ENCODE measurements at places on chromosomes 2 and 18.

- DNase-seq, result no peak
These were observed 37.8 kb upstream of the SLC1A4 start for GRCh38 chr2:64951306-64951953.

- DNase-seq, result no peak
These were observed 1101.0 kb upstream of the FANCL start for GRCh38 chr2:59342166-59342565.

DNA sequence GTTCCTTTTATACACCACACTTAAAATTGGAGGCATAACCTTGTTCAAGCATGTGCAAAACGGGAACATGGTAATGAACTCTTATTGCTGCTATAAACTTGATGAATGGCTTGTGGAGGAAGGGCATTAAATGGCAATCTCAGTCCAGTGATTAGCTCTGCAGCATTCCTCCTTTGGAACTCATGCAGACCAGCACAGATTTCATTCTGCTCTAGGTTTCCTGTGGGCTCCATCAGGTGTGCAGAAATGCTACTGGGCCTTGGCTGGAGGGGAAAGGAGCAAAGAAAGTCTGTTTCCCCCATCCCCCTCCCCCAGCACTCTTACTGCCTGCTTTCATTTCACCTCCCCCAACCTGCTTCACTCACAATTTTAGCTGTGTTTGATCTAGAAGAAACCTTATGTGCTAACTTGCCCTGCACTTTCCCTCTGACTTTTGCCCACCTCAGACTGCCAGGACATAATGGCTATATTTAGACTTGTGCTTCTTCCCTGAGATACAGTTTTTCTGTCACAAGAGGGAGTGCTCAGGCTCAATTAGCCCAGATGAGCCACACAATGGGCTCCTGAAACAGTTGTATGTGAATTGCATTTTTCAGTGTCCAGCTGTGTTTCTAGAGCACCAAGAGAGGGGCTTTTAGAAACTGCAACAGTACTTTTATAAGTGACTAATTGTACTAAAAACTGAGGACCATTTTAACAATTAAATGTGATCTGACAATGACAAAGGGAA lies 109.8 kb downstream of the FSHR start:
- DNase-seq, result no peak

GRCh38 chr2:67782443-67782842 lies 280.4 kb downstream of the C1D start:
- no peak for DNase-seq

DNA sequence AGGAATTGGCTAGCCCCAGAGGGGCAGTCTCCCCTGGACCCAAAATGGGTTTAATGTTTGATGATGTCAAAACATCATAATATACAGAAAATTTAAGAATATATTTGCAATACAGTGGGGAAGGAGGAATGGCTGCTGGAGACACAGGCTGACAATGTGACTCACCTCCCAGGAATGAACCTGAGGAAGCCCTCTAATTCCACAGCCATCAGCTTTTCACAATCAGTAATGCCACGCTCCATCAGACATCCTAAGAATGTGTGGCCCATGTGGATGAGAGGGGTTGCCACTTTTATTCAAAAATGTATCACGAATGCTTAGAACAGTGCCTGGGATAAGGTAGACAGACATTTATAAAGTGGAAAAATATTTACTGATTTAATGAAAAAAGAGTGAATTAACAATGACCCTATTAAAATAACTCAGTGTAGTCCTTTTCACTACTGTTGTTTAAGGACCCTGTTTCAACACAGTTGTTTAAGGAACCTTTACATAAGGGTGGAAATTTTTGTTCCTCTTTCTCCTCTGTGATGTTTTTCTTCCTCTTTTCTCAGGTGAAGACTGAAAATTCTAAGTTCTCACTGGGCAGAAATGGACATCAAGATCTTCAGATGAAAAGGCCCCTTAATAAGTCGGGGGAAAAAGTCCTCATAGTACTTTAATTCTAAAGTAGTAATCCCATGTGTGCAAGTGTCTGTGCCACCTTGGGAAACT lies 17.5 kb upstream of the TMEM163 start:
- DNase-seq, result no peak

DNA sequence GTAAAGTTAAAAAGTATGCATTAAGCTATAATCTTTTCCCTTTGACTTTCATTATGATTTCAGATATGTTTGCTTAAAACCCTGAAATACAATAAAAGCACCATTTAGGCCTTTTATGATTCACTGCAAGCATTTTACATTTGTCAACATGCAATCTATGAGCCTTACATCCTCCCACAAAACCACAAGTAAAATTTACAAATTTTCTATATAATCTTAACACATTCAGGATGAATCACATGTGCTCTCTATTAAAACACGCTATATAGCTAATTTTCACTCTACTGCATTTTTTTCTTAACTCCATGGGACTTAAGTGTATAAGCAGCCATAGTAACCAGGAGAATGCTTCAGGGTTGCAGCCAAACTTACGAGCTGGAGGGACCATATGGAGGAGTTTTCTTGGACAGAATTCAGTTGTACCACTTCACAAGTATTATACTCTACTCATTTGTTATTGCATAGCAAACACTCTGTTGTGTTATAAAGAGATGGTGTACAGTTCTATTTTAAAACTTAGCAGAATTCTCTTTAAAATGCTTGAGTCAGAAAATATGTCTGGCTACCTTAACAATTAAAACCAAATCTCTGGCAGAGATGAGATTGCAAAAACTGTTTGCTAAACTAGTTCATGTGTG lies 293.2 kb downstream of the ALK start:
- DNase-seq, result no peak

GRCh38 chr2:98932778-98933343 lies 3.2 kb downstream of the CRACDL start:
- DNase-seq, result no peak

DNA sequence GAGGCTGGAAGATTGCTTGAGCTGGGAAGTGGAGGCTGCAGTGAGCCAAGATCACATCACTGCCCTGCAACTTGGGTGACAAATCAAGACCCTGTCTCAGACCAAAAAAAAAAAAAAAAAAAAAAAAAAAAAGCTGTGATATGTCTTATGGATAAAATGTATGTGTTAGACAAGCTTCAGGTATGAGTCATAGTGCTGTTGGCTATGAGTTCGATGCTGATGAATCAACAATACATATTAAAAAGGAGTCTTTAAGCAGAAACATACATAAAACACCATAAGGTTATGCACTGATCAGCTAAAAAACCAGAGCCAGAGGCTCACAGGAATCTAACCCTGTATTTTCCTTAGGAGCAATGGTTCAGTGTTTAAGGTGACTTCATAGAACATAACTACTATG lies 332.3 kb downstream of the NCKAP5 start:
- DNase-seq, result no peak

DNA sequence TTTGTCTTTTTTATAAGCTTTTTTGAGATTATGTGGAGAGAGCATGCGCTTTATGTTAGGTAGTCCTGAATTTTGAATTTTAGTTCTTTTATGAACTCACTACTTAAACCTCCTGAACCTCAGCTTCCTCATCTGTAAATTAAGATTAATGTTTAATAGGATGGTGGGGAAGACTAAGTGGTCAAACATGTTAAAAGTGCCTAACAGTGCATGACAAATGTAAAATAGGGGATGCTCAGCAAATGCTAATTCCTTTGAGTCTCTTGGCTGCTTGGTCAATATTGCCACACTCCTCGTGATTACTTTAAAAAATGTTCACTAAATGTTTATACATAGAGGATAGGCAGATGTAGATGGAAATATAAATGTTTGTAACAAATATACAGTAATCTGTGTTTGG lies 6.8 kb downstream of the BIRC6 start:
- no peak for DNase-seq

DNA sequence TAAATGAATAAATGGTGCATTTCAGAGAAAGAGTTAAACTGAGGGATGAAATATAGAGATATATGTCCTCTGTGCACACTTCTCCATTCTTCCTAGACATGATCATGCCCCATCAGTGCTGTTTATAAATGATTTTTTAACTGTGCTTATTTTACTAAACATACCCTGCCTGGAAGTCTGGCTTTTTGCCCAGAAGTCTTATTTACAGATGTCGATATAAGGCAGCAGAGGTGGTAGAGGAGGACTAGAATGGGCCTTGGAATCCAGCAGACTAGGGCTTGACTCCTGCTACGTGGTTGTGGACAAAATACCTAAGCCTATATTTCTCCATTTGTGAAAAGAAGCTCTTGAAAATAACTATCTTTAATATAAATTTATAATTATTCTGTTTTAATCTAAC lies 355.5 kb downstream of the RAD51AP2 start:
- DNase-seq, result no peak

DNA sequence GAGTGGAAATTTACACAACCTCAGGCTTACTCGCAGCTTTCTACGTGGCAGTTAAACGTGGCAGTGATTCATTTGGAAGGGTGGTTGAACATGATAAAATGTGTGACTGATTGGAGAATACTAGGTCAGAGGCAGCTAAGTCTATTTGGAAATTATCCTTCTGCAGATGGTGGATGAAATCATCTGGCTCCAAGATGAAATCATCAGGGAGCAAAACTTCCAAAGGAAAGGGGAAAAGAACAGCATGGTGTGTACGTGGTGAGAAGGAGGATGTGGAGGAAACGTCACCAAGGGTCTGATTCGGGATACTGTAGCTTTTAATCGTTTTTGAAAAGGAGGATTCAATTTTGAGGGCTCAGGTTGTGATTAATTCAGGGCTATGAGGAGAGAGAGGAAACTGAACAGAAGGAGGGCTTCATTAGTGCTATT lies 47.9 kb downstream of the COL3A1 start:
- no peak for DNase-seq

- DNase-seq, result no peak
These were observed 925.5 kb downstream of the SLC4A3 start for GRCh38 chr2:220552790-220553535.

GRCh38 chr2:217102956-217103355 lies 243.1 kb upstream of the TNP1 start:
- DNase-seq, result no peak

- DNase-seq, result no peak
These were observed 1.4 kb downstream of the LAMA1 start for GRCh38 chr18:7116001-7116730.

- DNase-seq, result no peak
These were observed 155.7 kb downstream of the IRS1 start for GRCh38 chr2:226643946-226644282.

DNA sequence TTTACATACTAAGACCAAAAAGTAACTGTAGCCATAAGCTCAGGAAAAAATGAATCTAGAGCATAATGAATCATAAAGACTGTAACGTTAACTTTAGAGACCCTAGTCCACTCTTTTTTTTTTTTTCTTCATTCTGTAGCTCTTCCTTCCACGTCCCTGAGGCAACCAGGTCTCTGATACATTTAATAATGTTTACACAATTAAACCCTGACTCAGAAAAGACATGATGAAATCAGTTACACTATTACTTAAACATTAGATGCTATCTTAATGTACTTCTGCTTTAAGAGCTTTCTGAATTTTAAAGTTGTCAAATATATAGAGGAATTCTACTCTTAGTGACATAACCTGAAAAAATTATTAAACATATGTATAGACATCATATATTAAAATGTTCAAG lies 1121.5 kb upstream of the DDX18 start:
- DNase-seq, result no peak

DNA sequence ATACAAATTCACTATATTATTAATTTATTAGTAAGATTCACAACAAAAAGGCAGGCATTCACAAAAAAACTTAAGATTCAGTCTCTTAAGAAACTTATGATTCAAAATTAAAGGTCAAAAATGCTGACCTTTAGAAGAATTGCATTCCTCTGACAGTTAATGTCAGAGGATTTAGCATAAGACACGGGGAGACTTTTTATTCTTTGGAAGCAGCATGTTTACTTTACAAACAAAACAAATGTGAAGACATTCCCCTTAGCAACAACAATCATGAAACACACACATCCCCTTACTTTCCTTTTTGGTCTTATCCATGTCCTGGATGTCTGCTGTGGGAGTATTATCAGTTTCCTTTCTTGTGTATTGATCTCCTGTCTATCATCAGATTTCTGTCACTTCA lies 117.1 kb downstream of the RAD51AP2 start:
- DNase-seq, result no peak

DNA sequence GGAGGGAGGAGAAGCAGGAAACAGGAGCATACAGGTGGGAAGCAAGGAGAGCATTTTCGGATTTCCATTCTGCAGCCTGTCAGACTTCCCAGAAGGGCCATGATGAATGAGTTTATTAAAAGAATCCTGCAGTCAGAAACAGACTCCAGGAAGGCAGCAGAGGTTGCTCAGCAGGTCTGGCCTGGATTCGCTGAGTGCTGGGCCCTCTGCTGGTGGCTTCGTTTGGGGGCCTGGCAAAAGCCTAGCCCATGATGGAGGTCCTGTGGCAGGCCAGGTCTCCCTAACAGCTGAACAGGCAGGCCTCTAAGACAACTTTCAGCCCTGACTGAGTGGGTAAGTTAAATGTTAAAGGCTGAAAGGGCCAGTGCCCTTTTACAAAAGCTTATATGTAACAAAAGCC lies 108.2 kb upstream of the CAPN13 start:
- no peak for DNase-seq

- DNase-seq, result no peak
These were observed 104.7 kb upstream of the MYO3B start for GRCh38 chr2:170073288-170073687.

DNA sequence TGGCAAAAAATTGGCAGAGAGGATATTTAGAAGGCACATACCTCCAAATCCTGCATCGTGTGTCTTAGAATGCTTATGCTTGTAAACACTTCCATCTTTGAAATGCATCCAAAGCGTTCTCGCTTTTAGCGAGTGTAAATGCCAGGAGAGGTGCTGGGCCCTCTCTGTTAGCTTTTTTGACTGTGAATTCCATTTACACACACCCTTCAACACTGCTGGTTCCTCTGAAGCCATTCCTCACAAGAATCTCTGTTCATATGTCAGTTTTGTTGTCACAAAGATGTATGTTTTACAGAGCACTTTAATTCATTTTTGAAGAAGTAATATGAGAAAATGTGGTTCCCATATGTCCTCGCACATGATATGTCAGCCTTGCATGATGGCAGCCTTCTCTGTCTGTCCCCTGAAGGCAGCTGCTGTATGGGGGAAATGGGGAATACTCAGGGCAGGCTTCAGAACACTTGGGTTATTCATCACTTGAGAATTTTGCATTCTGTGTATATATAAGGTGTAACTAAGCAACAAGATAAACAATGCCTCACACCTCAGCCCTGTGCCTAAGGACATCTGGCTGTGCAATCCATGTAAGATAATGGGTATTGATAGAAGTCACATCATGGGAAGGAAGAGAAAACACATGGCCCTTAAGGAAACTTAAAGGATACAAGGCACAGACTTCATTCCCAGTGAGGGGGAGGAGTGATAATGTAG lies 52.3 kb downstream of the RAB27B start:
- no peak for DNase-seq

DNA sequence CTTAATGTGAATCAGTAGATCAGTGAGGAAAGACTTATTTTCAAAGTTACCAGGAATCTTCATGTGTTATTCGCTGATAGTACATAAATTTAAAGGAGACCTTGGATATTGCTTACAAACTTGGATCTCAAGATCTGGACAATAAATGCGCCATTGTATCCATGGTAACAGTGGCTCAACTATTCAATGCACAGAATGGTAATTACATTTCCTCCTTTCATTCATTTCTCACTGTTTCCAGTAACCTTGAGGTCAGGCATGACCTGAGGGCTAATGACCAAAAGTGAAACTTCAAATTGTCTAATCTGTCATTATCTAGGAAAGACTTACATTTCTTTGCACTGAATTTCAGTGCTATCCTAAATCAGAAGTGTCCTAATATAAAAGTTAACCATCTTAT lies 8.1 kb downstream of the LRP2 start:
- no peak for DNase-seq

GRCh38 chr2:75709297-75709696 lies 1.4 kb downstream of the GCFC2 start:
- no peak for DNase-seq

All from cortex of kidney (tissue), 1 donor.